ENCODE measurements at places on chromosomes 6 and 20.
A peak's percentile ranks its signal among the peaks of the same experiment; 100 is the strongest.

DNA sequence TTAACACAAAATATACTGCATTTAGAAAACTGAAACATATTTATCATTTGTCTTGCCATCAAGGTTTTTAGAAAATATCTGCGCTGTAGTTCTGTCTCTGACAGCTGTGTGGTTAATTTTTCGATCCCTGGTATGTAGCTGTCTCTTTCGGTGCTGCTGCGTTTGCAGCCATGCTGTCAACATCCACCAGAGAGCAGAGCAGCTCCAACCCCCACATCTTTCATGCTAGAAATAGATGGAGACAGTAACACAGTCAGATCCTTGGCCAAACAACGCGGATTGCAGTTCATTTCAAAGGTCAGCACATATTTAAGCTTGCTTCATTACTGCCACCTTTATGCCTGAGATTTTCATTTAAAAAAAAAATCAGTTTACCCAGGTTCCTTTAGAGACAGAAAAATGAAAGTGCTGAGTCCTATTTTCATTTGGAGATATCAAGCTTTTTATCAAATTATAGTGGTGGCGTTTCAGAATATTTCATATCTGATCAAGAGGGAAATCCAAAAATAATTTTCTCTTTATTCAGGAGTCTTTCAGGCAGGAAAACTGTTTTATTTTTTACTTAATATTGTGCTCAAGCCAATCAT, 157.7 kb upstream of the MMS22L start:
- DNase-seq, result no peak

DNA sequence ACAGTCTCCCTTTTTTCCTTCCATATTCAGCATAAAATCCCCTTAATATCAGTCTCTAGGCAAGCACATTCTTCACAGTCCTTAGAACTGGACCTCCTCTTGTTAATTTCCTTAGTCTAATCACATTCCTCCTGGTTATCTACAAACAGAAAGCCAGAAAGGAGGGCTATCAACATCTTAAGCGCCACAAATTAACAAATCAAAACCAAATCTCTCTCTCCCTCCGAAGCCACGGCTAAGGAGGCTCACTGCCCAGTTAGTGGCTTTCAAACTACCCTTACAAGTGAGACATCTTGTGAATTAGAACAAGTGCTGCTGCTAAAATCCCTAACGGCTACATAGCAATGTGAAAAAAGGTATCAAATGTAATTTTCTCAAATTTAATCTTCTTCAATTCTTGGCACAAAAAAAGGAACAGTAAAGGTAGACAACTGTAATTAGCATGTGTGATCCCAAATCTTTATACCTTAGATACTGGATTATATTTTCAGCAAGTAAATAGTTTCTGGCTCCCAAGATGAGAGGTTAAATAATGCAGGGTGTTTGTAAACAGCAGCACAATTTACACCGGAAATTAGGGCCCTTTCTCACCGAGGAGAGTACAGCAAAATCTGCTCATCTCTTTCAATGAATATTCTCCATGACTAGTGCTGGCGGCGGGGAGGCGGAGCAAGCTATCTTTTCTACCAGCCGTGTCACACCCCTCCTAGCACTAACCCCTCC, 1.4 kb upstream of the TRIM39 start:
- peak; percentile 75 for DNase-seq

DNA sequence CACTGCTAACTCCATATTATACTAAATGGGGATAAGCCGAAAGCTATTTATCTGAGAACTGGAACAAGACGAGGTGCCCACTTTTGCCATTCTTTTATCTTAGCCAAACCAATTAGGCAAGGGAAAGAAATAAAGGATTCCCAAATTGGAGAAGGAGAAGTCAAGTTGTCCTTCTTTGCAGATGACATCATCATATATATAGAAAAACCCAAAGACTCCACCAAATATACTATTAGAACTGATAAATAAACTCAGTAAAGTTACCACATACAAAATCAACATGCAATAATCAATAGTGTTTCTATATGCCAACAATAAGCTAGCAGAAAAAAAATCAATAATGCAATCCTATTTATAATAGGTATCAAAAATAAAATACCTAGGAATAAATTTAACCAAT, 570.3 kb upstream of the EPHA7 start:
- no peak for DNase-seq

- no peak for DNase-seq
Observed at GRCh38 chr6:132788658-132789395, 9.6 kb downstream of the SLC18B1 start.

GRCh38 chr20:24633026-24633425, 163.6 kb downstream of the SYNDIG1 start:
- no peak for DNase-seq

GRCh38 chr20:49288250-49288751, 10.4 kb upstream of the ZNFX1 start:
- no peak for DNase-seq

DNA sequence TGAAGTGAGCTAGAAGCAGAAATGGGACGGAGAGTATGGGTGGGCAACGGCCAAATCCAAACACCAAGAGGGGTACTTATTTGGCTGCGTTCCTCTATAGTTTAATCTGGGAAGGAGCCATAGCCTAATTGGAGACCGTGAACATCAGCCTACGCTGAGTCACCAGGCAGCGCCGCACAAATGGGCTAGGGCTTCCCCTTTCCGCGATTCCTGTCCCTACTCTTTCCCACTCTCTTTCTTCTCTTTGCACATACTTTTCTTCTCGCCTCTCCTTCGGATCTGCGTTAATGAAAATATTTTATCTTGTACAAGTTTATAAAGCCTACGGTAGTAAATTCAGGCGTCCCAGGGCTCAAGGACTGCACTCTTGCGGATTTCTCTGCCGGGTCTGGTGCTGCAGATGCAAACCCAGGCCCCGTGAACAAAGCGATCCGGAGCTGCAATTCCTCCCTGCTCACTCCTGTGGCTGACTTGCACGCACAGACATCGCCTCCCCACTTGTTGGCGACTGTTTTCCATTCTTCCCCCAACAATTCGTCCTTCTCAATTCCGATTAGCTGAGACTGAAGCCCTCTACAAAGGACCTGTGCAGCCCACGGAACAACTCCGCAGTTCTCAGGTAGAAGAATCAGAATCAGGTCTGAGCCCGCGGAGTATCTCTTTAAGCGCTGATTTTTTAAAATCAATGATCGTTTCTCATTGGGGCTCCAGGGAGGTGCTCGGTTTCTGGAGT, 4.2 kb upstream of the TBX18 start:
- no peak for DNase-seq

- DNase-seq, result no peak
Observed at GRCh38 chr20:23641936-23642751, 4.4 kb upstream of the CST3 start.

GRCh38 chr20:38626921-38627659, 25.5 kb downstream of the ARHGAP40 start:
- DNase-seq, result no peak

- DNase-seq, result no peak
Observed at GRCh38 chr6:146909376-146909775, 294.8 kb upstream of the STXBP5 start.

DNA sequence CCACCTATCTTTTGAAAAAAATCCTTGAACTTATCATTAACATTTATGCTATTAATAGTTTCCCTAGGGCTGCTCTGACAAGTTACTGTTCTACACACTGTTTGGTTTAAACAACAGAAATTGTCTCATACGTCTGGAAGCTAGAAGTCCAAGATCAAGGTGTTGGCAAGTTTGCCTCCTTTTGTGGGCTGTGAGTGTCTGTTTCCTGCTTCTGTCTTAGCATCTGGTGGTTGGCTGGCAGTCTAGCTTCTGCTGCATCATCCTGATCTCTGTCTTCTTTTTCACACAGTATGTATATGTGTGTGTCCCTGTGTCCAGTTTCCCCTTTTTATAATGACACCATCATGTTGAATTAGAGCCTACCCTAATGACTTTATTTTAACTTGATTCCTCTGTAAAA, 154.8 kb downstream of the RPS12 start:
- DNase-seq, result no peak

GRCh38 chr6:40990301-40990700, 48.7 kb downstream of the UNC5CL start:
- DNase-seq, result no peak

DNA sequence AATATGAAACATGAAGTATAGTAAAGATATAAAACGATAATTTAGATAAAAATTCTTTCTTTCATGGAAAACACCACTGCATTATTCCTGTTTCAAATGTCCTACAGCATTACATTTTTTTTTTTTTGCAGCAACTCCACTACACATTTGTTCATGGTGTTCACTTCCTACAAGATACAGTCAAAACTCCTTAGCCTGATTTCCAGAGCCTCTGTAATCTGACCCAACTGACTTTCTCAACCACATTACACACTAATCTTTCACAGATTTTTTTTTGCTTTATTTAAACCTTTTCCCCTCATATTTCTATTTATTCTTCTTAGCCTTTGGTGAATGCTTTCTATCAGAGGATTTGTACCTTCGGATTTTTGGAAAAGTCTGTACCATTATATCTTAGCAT, 176.5 kb upstream of the PDE7B start:
- DNase-seq, result no peak

DNA sequence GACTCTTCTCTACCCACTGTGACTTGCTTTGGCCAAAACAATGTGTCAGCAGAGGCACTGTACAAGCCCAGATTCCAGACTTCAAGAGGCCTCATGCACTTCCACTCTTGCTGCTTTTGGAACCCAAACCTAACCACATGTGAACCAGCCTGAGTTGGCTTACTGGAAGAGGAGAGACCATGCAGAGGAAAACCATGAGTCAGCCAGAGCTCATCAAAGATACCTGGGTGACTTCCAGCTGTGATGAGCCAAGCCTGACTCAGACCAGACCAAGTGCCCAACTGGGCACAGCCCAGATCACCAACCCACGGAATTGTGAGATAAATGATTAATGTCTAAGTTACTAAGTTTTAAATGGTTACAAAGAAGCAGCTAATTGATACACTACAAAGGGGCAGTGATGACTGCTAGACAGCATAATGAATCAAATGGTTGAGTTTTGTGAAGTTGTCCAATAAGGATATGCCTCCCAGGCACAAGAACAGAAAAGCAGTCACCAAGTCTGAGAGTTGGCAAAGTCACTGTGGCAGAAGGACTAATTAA, 16.2 kb upstream of the BEND6 start:
- DNase-seq, result no peak

- no peak for DNase-seq
Observed at GRCh38 chr6:128573036-128573435, 52.6 kb upstream of the PTPRK start.

GRCh38 chr6:14540810-14541540, 423.4 kb downstream of the CD83 start:
- DNase-seq, result no peak

GRCh38 chr20:51811514-51812128, 9.3 kb upstream of the SALL4 start:
- DNase-seq, result no peak

GRCh38 chr6:3956054-3956453, 106.9 kb downstream of the FAM50B start:
- no peak for DNase-seq

- DNase-seq, result no peak
Observed at GRCh38 chr20:17430125-17430950, 100.8 kb downstream of the BFSP1 start.

- no peak for DNase-seq
Observed at GRCh38 chr20:41643504-41643938, 25.3 kb upstream of the CHD6 start.

- no peak for DNase-seq
Observed at GRCh38 chr6:147691446-147691845, 183.0 kb downstream of the SAMD5 start.

- no peak for DNase-seq
Observed at GRCh38 chr20:25173886-25174308, 21.6 kb upstream of the ENTPD6 start.

- no peak for DNase-seq
Observed at GRCh38 chr6:35776364-35777215, at the start of gene CLPSL2. Gene CLPSL2 (plus strand): TSS chr6:35776598. CDS start chr6:35776619, 21 bp downstream.

DNA sequence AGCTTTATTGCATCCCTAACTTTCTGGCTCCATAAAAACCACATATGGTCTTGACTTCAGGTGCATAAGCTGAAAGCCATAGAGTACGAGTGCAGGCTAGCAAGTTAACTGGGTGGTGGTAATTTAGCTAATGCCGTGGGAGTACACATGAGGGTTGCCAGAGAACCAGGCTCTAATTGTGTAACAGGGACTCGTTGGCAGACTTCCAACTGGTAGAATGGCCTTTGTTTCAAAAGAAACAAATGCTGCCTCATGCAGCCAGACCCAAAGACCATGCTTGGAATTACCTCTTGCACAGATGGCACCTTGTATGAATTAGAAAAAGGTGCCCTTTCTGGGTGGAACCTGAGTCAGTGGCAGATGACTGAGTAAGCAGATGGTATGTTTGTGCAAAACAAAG, 73.2 kb downstream of the LY86 start:
- no peak for DNase-seq

DNA sequence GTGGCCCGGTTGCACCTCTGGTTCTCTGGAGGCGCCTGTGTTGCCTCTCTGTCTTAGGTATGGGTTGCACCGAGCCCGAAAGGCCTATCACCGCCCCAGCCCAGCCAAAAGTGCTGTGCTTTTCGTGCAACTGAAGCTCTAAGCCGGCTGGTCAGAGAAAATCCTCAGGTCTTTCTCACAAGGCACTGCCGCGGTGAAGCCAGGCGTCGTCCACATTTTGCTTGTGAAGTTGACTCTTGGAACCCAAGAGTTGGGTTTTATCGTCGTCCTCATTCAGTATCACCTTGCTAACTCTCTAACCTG, 726 bp upstream of the EMILIN3 start:
- DNase-seq, result no peak

GRCh38 chr6:128111096-128111495, 210.2 kb upstream of the THEMIS start:
- DNase-seq, result no peak

GRCh38 chr6:151021896-151022295, 156.4 kb downstream of the MTHFD1L start:
- no peak for DNase-seq

DNA sequence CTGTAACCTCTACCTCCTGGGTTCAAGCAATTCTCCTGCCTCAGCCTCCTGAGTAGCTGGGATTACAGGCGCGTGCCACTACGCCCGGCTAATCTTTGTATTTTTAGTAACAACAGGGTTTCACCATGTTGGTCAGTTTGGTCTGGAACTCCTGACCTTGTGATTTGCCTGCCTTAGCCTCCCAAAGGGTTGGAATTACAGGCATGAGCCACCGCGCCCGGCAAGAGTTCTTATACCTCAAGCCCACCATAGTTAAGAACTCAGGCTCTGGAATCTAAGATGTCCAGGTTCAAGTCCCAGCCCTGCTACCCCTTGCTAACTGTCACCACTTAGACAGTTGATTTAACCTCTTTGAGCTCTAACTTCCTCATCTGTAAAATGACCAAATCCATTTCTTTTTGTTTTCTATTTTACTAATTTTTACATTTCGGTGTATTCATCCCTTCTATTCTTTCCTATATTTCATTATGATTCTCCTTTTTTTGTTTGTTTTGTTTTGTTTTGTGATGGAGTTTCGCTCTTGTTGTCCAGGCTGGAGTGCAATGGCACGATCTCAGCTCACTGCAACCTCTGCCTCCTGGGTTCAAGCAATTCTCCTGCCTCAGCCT, 104.8 kb upstream of the ZNF217 start:
- no peak for DNase-seq

- DNase-seq, result no peak
Observed at GRCh38 chr6:82370788-82371187, 7.2 kb downstream of the TPBG start.

GRCh38 chr6:44925100-44925739, 402.9 kb upstream of the RUNX2 start:
- DNase-seq, result no peak

Data from T-helper 2 cell (primary cell).